ENCODE measurements at places on chromosomes 11 and 22. TPM values are rescaled to one million over a fixed set of nuclear protein-coding genes. Genes with fewer than 3 reads are reported as not detected.

P2RX3 gene
- 0.15 TPM for total RNA-seq

TRIM49 gene
- not detected for total RNA-seq

PKDREJ gene
- 0.09 TPM for total RNA-seq

WNT11 gene
- total RNA-seq: not detected

ELF5 gene
- total RNA-seq: not detected

CALCA gene
- 0.29 TPM for total RNA-seq

GRCh38 chr11:30049214-30049613, 32.4 kb upstream of the KCNA4 start:
- DNase-seq: no peak

- DNase-seq: peak; percentile 15
Measured at GRCh38 chr22:43881091-43882061, 10.4 kb downstream of the PNPLA5 start.

DNA sequence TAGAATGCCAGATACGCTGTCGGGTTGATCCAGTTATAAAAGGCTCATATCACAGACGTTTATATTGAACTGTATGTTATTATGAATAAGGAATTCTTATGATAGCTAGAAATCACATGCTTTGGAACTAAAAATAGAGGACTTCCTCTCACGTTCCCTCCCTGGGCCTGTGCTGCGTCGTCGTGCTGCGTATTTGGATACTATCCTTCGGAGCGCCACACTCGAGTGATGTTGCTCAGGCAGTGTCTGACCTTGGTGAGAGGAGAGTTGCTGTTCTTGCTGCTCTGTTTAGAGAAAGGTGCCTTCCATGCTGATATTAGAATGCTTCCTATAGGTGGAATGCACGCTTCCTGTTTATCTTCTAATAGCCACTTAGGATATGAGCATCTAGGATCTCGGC, 20.2 kb upstream of the ST14 start:
- DNase-seq: no peak

DNA sequence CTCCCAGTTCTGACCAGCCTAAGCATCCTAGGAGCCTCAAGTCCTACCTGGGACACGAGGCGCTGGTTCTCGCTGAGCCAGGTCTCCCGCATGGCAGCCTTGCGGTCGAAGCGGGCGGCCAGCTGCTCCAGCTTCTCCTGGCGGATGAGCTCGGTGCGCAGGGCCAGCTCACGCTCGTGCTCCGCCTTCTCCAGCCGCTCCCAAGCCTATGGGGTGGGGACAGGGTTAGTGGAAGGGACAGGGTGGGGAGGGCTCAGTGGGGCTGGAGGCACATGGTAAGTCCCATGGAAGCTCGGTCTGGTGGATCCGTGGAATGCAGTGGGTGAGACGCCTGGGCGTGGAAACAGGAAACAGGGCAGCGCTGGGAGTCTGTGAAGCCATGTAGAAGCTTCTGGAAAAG, 20.9 kb downstream of the SPTBN2 start:
- no peak for DNase-seq

DNA sequence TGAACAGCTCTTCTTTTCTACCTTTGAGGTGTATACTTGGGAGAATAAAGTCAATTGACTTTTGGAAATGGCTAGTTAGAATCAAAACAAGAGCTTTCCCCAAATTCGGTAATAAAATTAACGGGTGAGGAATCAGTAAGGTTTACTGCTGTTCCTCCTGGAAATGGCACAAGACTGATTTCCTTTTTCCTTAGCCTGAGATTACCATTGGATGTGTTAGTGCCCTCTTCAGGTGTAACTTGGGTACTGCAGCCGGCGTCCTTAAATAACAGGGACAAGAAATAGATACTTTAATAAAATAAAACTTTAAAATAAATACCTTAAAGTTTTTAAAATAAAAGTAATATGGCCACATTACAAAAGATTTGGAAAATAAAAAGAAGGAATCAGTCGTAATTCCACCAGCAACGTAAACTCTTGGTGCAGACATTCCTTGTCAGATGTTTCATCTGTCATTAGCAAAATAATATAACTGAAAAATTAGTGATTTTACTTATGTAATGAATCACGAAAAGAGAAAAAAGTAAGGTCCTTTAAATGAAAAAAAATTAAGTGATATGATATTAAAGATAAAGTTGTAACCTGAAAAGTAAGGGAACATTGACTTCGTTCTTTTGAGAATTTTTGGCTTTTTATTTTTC, 29.7 kb downstream of the ZFTA start:
- DNase-seq: peak; percentile 63

- DNase-seq: peak; percentile 56
Measured at GRCh38 chr11:119832202-119832935, 103.4 kb upstream of the NECTIN1 start.

DNA sequence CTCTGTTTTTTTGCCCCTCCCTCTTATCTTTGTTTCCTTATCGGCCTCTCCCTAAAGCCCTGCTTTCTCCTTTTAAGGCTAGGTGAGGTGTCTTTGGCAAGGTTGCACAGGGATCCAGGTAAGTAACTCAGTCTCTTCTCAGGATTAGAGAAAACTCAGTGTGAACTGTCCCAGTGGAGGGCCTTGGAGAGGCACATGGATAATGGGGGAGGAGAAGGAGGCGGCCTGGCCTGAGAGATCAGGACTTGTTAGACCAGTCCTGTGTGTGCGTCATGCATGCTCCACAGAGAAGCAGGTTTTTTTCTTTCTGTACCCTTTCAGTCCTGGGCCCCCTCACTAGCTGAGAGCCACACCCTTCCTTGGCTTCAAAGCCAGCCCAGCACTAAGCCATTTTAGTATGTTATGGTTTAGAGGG, 19.9 kb downstream of the CTNND1 start:
- DNase-seq: peak; percentile 91

- DNase-seq: no peak
Measured at GRCh38 chr11:2897048-2897447, 11.5 kb upstream of the CDKN1C start.

GRCh38 chr11:6610591-6610990, 1.4 kb downstream of the TAF10 start:
- peak; percentile 26 for DNase-seq

- DNase-seq: no peak
Measured at GRCh38 chr11:57196596-57196995, 14.8 kb downstream of the LRRC55 start.

GRCh38 chr11:17498058-17498457, 21.4 kb upstream of the ABCC8 start:
- peak; percentile 53 for DNase-seq

Measured in H9 (cell line).